ENCODE measurements at places on chromosomes 4 and X.

- peak; percentile 60 for DNase-seq
Measured at GRCh38 chrX:135484641-135485289, 35.7 kb upstream of the INTS6L start.

- no peak for DNase-seq
Measured at GRCh38 chr4:148007314-148007760, 275.4 kb downstream of the ARHGAP10 start.

DNA sequence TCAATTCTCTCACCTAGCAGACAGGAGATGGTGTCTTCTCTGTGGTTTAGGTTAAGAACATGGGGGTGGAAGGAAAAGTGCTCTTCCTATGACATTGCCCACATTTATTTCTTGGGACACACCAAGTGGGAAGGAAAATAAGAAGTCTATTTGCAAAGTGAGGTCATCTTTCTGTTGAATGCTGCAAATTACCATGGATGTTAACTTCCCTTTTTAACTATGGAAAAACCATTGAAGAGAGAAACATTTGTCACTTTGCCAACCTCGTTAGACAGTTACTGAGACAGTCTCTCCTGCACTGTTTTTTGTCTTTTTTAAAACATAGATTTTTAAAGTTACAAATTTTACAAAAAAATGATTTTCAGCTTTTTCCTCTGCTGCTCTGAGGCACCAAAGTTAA is 72.8 kb upstream of the BEND4 start:
- DNase-seq: no peak

GRCh38 chrX:19986531-19986930 is 4.3 kb downstream of the BCLAF3 start:
- DNase-seq: no peak

GRCh38 chr4:169150806-169151205 is 120.0 kb downstream of the SH3RF1 start:
- DNase-seq: no peak

GRCh38 chr4:185683222-185683621 is 128.8 kb downstream of the SORBS2 start:
- no peak for DNase-seq

GRCh38 chrX:12974796-12975669 is at the start of gene TMSB4X:
Gene TMSB4X (plus strand): TSS chrX:12975110.
- DNase-seq: peak; percentile 94

GRCh38 chrX:75151827-75152592 is 4.1 kb downstream of the ABCB7 start:
- no peak for DNase-seq

DNA sequence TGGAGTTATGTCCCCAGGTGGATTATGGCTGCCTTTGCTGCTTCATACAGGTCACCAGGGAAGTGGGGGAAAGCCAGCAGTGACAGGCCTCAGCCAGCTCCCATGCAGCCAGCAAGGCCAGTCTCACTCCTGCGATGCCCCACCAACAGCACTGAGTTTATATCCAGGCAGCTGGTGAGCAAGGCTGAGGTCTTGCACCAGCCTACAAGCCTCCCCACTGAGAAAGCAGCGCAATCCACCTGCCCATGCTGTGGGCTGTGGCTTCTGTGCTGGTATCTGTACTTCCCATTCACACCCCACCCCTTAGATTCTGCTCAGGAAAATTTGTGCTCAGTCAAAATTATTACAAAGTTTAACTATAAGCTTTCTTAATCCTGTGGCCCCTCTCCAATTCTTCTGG is 153.5 kb downstream of the HHIP start:
- DNase-seq: no peak

- no peak for DNase-seq
Measured at GRCh38 chr4:188106454-188106853, 2.9 kb downstream of the TRIML2 start.

DNA sequence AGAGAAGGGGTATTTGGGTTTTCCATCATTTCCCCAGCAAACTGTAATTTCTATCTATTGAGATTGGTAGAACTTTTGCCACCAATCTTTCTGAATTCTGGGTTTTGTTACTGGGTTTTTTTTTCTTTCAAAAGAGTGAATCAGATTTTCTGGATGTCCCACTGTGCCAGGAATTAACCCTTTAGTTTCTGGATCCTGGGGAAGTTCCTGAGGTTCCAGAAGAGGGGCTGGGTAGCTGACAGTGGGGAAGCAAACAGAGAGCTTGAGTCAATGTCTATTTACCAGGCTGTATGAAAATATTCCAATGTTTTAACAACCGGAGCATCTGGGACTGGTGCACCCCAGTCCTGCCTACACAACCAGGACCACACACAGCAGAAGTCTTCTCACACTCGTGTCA is 25.8 kb upstream of the SOD3 start:
- DNase-seq: no peak

DNA sequence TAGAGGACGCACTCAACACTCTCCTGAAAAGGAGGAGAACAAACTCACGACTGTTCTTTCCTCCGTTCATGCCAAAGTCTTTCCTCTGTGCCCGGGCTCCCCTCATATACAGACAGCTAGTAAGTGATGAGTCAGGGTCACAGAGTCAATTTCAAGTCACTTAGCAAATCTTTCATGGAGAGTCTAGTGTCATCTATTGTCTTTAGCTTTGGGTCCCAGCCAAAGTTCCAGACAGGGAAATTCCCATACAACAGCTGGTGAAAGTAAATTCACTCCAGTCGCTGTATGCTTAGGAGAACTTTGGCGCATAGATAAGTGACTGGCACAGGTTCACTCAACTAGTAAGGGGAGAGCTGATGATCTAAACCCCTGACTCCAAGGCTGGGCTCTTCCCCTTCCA is 226.5 kb downstream of the MID1 start:
- DNase-seq: no peak

DNA sequence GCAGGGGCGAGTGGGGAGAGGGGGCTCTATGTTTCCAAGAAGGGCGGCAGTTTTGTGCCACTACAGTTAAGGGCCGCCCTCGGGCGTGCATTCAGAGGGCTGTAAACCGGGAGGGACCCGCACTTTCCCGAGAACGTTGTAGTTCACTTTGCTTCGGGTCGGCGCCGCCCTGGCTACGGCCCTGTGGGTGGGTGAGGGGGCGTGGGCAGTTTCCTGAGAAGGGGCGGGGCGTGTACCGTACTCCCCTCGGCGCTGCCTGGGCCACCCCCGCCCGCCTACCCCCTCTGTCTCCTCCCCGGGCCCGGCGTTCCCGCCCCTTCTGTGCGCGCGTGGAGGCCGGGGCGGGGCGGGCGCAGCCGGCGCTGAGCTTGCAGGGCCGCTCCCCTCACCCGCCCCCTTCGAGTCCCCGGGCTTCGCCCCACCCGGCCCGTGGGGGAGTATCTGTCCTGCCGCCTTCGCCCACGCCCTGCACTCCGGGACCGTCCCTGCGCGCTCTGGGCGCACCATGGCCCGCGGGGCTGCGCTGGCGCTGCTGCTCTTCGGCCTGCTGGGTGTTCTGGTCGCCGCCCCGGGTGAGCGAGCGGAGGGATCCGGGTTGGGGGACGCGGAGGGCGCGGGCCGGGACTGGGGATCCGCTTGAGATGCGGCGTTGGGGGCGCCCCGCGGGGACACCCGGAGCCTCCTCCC is at the start of gene CD99:
Gene CD99, plus strand, starts transcription at position 440 of the 687 bp plus-strand sequence. Its CDS starts 66 bp downstream, at position 506.
- DNase-seq: no peak

DNA sequence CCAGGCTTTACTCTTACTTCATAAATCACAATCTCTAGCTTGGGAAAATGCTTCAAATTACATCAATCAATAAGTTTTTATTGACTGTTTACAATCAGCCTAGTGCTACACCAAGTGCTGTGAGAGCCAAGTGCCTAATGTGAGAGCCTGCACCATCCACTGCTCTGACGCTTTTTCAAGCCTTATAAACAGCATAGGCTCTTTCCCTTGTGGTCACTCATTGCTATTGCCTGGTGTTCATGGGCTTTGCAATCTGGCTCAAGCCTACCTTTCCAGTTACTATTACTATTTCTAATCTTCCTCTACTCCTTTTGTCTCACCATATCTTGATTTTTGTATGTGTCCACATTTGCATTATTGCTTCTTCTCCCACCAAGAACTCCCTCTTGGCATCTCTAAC is 77.0 kb downstream of the REELD1 start:
- no peak for DNase-seq

GRCh38 chrX:4043951-4044350 is 330.5 kb upstream of the PRKX start:
- peak; percentile 28 for DNase-seq

GRCh38 chr4:53508446-53508845 is 82.8 kb downstream of the LNX1 start:
- DNase-seq: no peak

DNA sequence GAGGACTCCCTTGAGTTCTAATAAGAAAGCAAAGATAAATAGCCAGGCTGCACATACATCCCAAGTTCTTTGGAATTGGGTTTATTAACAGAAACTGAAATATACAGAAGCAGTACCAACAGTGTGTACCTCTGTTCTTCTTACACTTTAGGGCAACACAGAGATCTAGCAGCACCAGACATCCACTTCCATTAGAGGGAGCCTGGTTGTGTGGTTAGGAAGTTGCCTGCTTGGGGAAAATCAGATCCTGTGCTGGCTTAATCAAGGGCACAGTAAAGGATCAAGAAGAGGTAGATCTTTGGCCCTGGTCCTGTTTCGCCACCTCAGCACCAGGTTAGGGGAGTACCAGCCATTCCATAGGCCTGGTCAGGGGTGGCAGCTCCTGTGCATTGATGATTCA is 231.1 kb upstream of the ARHGAP24 start:
- DNase-seq: no peak

DNA sequence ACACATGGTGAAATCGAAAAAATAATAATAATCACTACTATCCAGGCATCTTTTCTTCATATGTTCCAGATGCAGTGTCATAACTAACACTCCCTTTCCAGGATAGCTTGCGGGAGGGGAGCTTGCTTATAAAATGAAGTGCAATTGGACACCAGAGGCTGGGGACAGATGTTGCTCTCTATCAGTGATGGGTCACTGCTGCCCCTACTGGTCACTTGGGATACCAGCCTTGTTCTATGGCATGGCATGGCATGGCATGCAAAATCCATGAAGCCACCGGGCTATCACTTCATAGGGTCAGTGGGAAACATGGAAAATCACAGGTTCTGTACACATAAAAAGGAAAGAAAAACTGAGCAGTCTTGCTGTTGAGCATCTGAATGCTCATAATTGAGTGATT is 168.1 kb downstream of the GLRA2 start:
- peak; percentile 52 for DNase-seq

GRCh38 chrX:71919431-71919830 is 8.8 kb downstream of the NHSL2 start:
- DNase-seq: no peak

DNA sequence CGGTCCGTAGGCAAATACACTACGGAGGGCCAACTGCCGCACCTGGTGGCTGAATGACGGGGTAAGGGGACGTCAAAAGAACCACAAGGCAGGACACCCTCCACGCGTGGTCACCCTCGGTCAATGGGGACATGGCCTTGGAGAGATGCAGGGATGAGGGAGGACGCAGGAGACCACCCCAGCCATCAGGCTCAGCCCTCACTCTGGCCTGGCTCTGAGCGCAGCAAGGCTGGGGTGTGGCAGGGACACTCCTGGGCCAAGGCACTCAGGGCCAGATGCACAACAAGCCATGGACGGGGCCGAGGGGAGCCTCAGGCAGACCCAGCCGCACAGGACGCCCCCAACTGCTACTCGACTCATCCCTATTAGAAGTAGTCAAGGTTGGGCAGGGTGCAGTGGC is 36.5 kb downstream of the GAK start:
- DNase-seq: no peak

- DNase-seq: no peak
Measured at GRCh38 chr4:99381588-99382175, 29.1 kb upstream of the ADH1C start.

DNA sequence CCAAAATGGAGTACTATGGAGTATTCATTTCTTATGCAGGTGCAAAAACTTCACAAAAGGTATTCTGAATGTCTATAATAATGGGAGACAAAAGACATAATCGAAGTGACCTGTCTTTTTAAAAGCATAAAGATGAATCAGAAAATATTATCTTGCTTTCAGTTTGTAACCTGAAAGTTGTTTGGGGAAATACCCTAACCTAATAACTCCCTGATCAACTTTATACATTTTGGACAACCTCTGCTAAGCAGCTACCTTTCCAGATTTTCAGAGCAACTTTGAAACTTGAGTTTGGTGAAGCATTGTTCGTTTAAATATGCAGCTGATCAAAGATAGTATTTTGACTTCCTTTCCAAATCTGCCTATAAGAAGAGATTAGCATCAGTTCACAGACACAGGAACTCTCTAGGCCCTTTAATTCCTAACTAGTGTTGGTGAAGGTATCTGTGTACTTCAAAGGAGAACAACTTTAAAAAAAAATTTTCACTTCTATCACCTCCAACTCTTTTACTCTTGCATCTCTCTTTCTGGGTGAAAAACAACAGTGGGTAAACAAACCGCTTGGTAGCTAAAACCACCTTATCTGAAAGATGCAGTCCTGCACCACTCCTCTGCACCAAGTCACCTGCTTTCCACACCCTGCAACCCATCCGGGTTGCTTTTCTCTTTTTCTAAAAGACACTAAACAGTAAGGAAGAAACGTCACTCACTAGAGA is 26.5 kb downstream of the CD40LG start:
- no peak for DNase-seq

- no peak for DNase-seq
Measured at GRCh38 chrX:14718403-14718802, 154.5 kb downstream of the FANCB start.

GRCh38 chr4:168585168-168586091 is 88.6 kb downstream of the PALLD start:
- peak; percentile 79 for DNase-seq

DNA sequence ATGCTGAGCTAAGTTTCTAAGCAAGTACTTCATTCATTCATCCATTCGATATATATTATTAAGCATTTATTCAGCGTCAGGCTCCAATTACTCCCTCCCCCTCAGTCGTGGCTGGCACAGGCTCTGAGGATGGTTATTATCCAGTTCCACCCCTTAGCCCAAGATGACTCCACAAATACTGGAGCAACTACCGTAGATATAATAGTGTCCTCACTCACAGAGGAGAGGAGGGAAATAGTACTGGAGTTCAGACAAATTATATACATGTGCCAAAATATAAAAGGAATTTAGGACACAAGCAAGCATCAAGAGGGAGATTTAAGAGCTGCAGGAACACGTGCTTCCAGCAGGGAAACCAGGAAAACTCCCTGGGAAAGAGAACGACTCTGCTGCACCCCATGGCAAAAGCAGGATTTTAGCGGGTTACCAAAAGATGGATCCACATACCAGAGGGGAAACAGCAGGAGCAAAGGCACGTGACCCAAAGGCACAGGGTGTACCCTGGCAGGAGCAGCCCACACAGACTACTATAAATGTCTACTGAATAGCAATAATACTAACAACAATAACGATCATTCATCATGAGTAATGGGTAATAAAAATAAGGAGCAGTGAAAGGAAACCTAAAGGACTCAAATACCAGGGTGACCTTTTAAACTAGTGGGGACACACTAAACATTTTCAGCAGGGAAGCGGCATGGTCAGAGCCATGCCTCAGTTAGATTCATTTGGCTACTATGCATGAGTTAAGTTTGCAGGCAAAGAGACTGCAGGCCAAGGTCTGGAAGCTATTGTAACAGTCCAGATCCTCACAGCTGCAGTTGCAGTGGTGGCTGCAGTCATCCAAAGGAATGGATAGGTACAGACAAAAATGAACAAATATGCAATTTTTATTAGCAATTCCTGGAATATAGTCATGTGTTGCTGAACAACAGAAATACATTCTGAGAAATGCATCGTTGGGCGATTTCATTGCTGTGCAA is 153.7 kb downstream of the APBB2 start:
- no peak for DNase-seq

- DNase-seq: no peak
Measured at GRCh38 chrX:125786316-125786715, 379.8 kb downstream of the DCAF12L2 start.
